ENCODE measurements at places on chromosomes 12 and 14.
A peak's percentile ranks its signal among the peaks of the same experiment; 100 is the strongest.

DNA sequence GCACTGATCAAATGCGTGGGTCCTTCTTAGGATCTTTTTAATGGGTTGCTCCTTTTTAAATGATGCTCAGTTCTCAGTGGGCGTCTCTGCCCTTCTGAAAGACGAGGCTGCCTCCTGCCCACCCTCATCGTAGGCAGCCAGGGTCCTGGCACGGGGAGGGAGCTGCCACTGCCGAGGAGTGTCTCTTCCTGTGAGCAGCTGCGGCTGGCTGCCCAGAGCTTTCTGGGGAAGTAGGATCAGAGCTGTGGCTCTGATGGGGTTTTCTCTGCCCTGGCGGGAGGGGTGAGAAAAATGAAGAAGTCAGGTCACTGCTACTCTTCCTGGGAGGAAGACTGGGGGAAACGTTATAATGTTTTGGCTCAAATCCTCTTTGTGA is 31.1 kb upstream of the BEGAIN start:
- peak; percentile 66 for ATAC-seq

DNA sequence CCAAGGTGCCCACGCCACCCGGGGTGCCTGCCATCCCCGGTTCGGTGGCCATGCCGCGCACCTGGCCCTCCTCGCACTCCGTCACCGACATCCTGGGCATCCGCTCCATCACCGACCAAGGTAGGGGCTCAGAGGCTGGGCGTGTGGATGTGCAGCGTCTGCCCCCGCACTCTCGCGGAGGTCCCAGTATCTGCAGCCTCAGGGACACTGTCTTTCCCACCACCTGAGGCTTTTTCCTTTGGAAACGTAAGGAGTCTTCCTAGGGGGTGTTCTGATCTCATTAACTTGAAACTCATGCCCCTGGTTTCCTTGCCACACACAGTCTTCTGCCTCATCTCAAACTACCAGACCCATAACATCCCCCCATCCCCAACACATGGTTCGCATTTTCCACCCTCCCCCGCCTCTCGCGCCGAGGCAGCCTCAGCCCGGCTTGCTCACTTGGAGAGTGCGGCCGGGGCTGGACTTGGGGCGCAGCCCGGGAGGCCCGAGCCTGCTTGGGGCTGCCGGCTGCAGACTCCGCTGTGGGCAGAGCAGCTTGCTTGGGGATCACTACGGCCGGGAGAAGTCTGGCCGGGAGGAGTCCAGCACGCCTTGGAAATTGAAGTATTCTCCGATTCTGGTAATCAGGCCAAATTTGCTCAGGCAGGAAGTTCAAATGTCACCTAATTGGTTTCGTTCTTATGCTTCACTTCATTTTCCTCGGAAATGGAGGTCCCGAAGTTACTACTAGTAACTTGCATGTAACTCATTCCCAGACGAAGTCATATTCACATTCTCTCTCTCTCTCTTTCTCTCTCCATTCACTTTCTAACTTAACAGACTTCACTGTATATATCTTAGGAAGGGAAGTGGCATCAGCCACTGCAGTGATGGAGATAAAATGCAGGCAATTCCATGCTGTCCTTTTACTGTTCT is 2.0 kb downstream of the PAX9 start:
- ATAC-seq = no peak

GRCh38 chr14:68563251-68564131 is 229.4 kb downstream of the ZFP36L1 start:
- no peak for ATAC-seq

DNA sequence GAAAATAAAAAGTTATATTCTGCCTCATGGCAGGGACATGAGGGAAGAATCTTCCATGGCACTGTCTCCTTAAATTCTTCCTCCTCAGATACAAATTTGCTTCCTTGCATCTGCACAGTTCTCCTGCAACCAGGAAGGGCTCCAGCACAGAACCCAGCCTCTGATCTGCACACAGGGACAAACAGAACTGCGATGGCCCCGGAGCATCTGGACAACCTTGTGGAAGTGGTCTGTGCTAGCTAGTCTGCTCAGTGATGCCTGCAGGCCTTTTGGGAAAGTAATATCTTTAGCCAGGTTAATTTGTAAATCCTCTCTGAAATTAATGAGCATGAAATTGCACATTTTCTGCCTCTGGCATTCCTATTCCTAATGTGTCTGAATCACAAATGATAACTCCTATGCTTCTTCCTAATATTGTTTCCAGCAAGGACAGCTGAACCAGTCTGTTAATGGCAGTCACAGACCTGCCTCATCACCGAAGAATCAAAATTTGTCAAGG is 74.8 kb downstream of the GRIP1 start:
- ATAC-seq = no peak

DNA sequence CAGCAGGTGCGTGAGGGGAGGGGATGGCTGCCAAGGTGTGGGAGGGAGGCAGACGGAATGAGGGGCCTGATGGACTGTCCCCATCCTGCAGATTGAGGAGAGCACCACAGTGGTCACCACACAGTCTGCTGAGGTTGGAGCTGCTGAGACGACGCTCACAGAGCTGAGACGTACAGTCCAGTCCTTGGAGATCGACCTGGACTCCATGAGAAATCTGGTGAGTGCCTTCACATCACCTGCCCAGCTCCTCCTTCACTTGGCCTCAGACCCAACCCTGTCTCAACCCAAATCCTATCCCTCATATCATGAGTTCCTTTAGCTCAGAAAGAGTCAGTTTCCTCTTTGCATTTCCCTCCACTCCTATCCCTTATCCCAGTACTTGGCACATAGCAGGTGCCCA is 2.7 kb downstream of the KRT18 start:
- ATAC-seq = no peak

DNA sequence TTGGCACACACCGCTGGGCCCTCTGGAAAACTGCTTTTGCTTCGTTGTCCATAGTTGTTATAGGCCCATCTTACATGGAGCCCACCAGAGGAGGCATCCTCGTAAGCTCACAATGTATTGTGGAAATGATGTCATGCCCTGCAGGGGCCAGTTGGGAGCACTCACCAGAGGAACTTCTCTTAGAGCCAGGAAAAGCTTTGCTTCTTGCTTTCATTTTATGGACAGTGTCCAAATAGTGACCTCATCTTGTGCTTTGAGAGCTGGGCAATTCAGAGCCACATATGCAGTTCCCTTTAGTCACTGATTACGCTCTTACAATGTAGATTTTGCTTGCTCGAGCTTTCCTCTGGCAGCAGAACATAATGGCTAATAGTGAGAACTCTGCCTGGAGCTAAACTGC is 275.6 kb downstream of the AACS start:
- ATAC-seq = no peak

DNA sequence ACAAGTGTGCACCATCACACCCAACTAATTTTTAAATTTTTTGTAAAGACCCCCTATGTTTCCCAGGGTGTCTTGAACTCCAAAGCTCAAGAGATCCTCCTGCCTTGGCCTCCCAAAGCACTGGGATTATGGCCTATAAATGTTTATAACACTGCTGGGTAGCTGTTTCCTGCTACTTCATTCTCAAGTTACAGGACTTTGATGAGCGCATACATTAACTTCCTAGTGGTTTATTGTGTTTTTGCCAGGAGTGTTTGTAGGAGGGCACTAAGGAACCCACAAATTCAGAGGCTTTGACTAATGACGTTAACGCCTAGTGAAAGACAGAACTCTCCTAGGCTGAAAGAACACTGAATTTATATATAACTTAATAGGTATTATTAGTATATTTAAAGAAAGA is 15.2 kb upstream of the NAA30 start:
- no peak for ATAC-seq

DNA sequence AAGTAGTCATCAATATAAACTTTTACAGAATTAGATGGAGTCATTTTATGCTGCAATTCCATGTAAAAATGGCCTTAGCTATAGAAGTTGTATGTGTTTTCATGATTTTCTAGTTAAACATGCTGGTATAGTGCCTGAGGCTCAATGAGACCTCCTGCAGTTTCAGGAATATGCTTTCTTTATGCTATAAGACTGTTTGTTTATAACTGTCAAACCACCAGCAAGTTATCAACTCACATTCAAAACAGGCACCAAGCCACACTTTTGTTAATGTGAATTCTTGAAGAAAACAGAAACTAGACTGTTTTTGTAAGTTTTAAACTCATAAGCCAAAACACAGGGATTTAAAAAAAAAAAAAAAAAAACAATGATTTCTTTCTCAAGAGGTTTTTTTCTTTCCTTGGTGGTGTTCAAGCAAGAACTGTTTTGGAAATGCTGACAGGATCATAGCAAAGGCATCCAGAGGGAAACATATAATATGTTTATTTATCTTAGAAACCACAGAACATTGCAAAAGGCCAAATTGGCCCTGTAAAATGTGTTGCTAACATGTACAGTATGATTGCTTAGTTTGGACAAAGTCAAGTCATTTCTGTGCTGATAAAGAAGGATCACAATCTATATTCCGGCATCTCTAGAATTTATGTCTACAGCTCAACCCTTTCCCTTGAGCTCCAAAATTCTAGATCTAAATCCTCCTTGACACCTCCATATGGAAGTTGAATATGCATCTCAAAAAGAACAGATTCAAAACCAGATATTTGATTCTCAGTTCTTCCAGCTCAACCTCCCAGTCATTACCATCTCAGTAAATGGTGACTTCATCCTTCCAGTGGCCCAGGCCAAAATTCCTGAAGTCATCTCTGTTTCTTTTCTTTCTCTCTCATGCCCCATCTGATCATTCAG is 29.0 kb upstream of the LUM start:
- ATAC-seq = no peak

- ATAC-seq = no peak
Measured at GRCh38 chr14:28608851-28609828, 157.4 kb upstream of the FOXG1 start.

DNA sequence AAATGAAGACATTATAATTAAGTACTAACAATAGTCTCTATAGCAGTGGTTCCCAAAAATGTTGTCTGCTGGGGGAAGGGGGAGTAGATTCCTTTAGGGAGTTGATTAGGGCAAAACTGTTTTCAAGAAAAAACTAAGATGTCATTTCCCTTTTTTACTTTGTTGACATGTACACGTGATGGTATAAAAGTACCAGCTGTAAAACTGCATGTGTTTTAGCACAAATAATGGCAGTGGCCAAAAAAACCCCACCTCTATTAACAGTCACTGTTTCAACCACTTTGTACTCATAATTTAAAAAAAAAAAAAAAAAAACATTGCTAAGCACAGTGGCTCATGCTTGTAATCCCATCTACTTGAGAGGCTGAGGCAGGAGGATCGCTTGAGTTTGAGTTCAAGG is 61.7 kb downstream of the PPP1R12A start:
- ATAC-seq = no peak
